G401 (cell line): ENCODE measurements at places on chromosomes 16 and 17. TPM values are rescaled to one million over a fixed set of nuclear protein-coding genes. Genes with fewer than 3 reads are reported as not detected.

GRCh38 chr16:70712359-70712758 is 26.5 kb upstream of the MTSS2 start:
- no peak for DNase-seq

- DNase-seq: no peak
Observed at GRCh38 chr17:61524319-61524718, 66.7 kb downstream of the NACA2 start.

DNA sequence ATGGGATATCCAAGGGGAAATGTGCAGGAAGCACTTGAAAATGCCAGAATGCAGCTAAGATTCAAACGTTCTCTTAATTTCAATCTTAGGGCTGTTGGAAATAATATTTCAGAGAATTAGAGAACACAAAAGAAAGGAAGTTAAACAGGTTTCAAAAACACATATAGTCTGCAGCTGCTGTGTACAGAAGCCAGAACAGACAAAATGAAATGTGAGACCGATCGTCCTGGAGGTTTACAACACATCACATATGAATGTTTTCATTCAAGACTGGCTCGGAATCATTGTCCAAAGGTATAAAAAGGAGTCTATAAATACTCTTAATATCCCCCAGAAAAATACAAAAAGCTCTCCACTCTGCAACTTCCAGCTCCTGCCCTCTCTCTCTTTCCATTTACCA is 14.3 kb downstream of the CYTH1 start:
- no peak for DNase-seq

- no peak for DNase-seq
Observed at GRCh38 chr16:914440-914839, 56.3 kb downstream of the LMF1 start.

- DNase-seq: no peak
Observed at GRCh38 chr17:2894782-2895181, 98.5 kb downstream of the RAP1GAP2 start.

Gene SEZ6L2
- 43.5 and 50.4 TPM in 2 replicates for total RNA-seq

DNA sequence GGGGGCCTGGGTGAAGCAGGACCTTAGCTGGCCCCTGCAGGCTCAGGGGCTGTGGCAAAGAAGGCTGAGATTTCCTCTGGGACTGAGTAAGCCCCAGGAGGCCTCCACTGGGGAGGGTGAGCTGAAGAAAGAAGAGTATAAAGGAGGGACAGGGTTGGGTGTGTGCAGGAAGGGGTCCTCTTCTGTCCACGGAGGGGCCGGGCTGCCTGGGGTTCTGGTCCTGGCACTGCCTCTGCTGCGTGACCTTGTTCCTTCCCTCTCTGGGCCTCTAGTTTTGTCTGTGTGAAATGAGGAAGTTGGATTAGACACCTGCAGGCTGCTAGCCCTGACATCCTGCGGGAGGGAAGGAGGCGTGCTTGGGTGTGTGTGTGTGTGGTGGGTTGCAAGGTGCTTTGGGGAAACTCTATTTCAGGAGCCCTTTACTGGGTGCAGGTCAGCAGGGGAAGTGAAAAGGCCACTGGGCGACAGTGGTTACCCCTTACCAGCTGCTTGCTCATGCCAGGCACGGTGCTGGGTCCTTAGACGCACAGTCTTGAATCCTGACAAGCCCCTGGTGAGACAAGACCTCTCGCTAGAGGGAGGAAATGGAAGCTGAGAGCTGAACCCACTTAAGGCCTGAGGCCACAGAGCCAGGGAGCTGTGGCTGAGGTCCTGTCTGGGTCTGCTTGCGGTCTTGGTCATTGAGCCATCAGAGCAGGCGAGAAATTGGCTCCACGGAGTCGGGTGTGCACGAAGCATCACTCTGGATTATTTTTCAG is 60.7 kb downstream of the OR1D5 start:
- no peak for DNase-seq

DNA sequence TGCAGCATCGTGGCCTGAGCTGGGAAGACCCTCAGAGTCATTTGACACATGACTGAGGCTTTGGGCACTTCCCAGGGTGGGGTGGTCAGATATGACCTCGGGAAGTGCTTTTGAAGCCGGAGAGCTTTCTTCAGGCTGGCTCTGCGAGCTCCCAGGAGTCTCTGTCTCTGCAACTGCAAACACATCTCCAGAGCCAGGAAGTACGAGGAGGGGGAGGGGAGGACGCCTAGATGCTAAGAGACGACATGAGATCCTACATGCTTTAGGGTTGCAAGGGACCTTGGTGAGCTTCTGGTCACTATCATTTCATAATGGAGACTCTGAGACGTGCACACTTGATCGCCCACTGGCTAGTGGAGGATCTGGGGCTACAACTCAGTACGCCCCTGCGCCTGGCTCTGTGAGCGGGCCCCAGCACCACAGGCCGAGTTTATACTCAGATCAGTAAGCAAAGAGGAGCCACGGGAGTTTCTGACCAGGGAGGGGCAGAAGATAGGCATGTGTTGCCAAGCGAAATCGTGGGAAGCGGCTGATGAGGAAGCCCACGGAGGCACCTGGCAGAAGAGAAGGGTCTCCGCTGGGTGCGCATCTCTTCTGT is 527 bp upstream of the MGAT5B start:
- DNase-seq: no peak

GRCh38 chr16:10828851-10829366 is 10.3 kb upstream of the TVP23A start:
- peak; percentile 94 for DNase-seq

Gene RAC3
- total RNA-seq: 176 and 261 TPM in 2 replicates

- DNase-seq: no peak
Observed at GRCh38 chr16:66334853-66335574, 31.5 kb upstream of the CDH5 start.

DNA sequence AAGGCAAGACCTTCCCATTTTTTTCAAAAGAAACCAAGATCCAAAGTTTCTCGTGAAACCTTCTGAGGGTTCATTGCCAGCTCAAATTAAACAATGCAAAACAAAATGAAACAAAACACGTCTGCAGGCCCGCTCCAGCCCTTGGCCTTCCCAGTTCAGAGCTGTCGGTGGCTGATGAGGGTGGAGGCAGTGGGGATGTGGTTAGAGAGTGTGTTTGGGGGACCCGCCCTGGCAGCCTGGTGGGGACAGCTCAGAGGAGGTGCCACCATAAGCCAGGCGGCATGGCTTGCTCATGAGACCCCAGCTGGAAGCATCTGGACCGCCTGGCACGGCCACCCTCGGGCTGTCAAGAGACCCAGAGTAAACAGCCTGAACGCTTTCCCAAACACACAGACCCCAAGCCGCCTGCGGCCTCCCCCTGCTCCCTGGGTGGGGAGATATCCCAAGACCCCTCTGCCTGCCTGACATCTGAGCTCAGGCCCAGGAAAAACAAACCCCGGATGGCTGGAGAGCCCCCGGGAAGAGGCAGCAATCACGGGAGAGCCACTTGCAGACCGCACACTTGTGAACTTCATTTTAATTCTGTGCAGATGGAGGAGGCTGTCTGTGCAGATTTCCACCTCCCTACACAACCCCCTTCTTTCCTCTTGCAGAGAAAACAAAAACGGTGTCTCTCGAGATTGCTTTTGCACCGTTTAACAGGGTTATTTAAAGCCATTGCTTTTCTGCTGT is 35.4 kb upstream of the LITAF start:
- no peak for DNase-seq

Gene TMEM204
- total RNA-seq: not detected in 2 replicates

Gene GRAP
- 1.3 and 5.2 TPM in 2 replicates for total RNA-seq
